ENCODE measurements at places on chromosomes 7 and 10.

- DNase-seq: no peak
Measured at GRCh38 chr10:114402871-114403540, 1.3 kb downstream of the AFAP1L2 start.

GRCh38 chr7:55449205-55449991 lies 84.3 kb downstream of the LANCL2 start:
- no peak for DNase-seq

DNA sequence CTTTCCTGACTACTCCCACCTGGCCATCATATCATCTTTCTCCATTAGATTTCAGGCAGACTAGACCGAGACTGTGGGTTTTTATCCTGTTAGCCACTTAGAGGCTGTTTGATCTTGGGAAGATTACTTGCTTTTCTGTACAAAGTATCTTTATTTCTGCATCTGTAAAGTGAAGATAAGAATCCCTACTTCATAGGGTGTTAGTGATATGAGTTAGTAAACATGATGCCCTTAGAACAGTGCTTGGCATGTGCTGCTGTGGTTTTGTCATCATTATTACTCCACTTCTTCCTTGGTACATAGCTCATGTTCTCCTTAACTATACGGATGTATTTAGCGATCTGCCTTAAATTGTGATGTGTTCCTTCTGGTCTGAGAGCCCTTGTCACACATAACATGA lies 165.2 kb downstream of the AUTS2 start:
- no peak for DNase-seq

GRCh38 chr7:937856-938484 lies 16.5 kb downstream of the ADAP1 start:
- no peak for DNase-seq

DNA sequence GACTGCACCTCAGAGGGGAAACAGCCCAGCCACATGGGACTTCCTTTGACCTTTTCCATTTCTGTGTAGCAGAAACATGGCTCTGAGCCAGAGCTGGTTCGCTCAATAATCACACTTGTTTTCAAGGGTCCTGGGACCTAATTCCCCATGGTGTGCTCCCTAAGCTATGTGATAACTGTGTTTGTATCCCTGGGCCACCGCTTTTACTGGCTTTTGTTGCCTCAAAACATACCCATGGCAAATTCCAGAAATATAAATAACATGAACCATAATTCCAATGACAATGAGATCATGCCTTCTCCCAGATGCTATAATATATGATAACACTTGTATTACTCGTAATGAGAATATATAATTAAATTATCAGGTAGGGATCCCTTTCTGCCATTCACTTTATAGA lies 196.4 kb downstream of the GFRA1 start:
- DNase-seq: no peak

DNA sequence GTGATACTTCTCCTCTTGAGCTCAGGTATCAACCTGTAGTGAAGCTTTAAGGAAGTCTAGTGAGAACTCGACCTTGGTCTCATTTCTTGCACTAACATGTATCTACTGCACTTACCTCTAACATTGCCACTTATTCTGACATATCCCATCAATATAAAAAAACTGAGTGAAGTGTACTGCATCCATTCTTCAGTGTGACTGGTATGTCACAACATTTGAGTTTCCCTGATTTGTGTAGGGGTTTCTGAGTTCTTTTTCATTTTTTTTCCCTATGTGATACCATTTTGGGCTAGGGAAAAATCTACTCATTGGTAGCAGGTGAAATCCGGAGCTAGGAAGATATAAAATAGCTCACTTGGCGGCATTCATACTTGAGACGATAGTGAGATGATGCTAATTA lies 274.3 kb downstream of the PRKG1 start:
- no peak for DNase-seq

- DNase-seq: no peak
Measured at GRCh38 chr7:6299774-6300173, 27.4 kb upstream of the CYTH3 start.

- DNase-seq: no peak
Measured at GRCh38 chr7:84949067-84949466, 237.8 kb downstream of the SEMA3D start.

DNA sequence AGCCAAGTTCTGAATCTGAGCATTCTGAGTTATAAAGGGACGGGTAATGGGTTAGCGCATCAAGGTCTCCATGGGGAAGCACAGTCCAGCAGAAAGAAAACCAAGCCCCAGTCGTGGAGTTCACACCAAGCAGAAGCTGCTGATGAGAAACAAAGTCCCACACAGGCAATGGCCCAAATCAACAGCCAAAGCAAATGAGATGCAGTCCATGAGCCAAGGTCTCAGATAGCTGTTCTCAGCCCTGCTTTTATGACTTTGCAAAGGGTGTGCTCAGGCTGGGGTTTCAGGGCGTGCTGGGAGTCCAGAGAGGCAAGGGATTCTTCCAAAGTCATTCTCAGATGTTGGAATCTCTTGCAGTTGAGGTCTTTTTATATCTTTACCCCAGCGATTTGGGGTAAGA lies 32.0 kb downstream of the THNSL1 start:
- DNase-seq: no peak

- DNase-seq: no peak
Measured at GRCh38 chr7:33601884-33602283, 303.5 kb upstream of the BMPER start.

DNA sequence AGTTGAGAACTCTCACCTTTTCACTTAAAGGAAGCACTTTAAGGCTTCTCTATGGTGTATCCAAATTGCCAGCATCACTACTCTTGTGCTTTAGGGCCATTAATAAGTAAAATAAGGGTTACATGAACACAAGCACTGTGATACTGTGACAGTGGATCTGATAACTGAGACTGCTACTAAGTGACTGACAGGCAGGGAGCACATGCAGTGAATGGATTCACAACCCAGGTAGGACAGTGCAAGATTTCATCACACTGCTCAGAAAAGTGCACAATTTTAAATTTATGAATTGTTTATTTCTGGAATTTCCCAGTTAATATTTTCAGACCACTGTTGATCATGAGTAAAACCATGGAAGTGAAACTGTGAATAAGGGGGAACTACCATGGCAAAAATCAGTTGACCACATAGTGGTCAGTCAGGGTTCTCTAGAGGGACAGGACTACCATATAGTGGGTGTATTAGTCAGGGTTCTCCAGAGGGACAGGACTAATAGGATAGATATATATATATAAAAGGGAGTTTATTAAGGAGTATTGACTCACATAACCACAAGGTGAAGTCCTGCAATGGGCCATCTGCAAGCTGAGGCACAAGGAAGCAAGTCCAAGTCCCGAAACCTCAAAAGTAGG lies 20.9 kb upstream of the CYP51A1 start:
- DNase-seq: no peak

DNA sequence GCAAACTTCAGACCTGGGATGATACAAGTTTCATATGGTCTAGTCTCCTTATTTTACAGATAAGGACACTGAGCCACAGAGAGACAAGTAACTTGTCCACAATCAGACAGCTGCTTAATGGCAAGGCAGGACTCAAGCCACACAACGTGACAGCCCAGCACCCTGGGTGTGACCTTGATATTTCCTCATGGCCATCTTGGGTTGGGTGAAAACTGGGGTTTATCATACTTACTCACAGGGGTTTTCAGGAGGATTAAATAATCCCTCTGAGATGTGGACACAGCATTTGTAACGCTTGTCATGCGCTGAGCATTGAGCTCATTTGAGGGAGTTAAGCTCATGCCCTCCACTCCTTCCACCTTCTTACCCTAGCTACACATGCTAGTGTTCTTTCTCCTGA lies 58.0 kb downstream of the ABLIM1 start:
- no peak for DNase-seq

DNA sequence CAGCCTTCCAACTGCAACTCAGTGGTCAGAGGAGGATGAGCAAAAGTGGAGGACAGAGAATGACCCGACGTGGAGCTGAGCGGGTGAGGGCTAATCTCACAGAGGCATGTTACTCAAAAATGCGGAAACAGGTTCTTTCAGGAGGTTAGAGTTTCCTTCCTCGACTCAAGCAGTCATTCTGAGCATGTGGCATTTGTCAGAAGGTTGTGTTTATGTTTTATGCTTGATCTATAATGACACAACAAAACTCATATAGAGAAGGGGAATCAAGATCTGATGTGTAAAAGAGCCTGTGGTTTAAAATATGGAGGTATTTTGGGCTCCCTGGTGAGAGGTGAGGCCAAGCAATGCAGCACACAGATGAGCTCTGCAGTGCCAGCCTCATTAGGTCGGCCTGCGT lies 311.4 kb downstream of the ADARB2 start:
- DNase-seq: peak; percentile 28

- no peak for DNase-seq
Measured at GRCh38 chr7:84076219-84076618, 118.4 kb downstream of the SEMA3A start.

DNA sequence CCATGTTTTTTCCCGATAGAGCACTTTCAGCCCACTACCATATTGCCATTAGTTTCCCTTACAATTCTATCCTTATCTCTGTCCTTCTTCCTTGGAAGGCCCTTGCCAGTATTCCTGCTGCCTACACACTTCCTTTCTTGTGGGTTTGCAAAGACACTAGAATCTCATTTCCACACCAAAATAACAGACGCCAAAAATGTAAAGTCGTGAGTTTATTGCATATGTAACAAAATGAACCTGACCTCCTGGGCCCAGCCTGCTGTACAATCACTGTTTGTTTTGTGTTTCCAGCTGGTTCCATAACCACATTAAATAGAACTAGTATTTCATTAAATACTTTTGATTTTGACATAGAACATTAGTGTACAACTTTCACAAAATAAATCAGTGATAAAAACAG lies 116.7 kb downstream of the SMURF1 start:
- DNase-seq: no peak

GRCh38 chr7:37039131-37039749 lies 314.9 kb upstream of the AOAH start:
- DNase-seq: no peak

DNA sequence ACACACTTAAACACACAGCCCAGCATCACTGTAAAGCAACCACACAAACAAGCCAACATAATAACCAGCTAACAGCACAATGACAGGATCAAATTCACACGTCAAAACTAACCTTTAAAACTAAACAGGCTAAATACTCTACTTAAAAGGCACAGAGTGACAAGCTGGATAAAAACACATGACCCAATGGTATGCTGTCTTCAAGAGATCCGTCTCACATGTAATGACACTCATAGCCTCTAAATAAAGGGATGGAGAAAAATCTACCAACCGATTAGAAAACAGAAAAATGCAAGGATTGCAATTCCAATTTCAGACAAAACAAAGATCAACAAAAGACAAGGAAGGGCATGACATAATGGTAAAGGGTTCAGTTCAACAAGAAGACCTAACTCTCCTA lies 17.2 kb upstream of the PRSS58 start:
- no peak for DNase-seq

DNA sequence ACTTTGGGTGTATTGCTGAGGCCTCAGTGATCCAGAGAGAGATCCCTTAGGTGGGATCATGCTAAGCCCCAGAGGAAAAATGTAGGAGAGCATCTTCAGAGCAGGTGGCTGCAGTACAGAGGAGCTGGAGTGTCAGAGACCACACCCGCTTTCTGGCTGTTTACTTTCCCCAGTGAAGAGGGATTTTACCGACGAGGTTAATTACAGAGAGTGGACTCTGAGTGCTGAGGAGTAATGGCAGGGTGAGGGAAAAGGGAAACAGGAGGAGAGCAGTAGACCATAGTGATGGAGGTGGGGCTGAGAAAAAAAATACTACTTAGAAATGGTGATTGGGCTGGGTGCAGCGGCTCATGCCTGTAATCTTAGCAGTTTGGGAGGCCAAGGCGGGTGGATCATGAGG lies 43.3 kb upstream of the HBP1 start:
- no peak for DNase-seq

DNA sequence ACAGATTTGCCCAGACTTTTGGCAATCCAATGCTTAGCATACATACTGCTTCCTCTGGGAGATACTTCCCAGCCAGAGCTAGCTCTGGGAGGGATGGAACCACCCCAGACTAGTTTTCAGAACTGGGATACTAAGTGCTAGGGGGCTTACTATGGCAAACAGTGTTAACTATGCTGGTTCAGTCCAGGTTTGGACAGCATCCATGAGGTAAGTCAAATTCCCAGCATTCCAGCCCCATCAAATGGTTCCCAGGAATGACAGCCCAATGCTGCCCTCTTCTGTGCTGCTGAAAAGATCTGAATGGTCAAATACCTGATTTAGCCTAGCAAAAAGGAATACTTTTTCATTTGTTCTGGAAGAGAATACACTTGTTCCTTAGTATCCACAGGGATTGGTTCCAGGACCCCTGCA lies 141.7 kb upstream of the CCDC6 start:
- no peak for DNase-seq

DNA sequence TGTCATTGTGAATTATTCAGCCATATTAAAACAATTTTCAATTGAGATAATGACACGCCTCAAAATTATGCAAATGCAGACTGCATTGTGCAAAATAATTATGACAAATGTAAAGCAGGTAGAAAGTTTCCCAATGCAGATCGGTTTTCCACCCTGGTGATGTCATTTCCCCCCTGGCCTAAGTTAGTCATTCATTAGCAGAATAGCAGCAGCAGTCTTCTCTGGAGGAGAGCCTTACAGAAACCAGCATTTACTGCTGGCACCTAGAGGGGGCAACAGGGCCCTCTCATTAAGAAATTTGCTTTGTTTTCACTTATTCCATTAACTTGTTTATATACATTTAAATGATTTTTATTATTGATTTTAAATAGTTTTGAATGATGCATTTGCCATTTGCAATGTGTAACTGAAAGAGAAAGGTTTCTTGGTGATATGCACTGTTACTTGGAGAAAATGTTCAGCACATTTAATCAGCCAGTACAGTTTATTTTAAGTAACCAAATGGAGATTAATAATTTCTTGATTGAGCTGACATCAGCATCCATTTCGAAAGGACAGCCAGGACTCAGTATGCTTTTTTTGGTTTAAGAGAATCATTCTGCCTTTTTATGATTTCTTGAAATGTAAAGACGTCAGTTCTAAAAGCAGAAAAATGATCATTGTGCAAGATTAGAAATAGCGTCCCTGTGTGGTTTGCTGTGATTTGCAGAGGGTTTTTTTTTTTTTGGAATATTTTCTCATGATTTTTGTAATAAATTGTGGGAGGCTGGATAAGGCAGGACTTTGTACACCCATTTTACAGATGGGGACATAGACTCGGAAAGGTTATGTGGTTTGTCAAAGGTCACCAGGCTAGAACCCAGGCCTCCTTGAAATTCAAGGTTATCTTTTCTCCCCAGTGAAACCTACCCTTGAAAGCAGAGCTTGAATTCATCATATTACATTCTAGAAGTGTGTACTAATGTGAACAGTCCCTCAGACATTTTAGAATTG lies 3.5 kb downstream of the ARID5B start:
- DNase-seq: peak; percentile 44

- DNase-seq: no peak
Measured at GRCh38 chr10:58833771-58834561, 321.3 kb downstream of the BICC1 start.

- DNase-seq: no peak
Measured at GRCh38 chr7:132065193-132065988, 509.0 kb upstream of the PODXL start.

Data from memory B cell (primary cell).